NCI-H1436 treated with DMSO at 0.1 percent for 48 hours (cell line): ENCODE measurements at places on chromosomes 12 and 14.

GRCh38 chr14:72663956-72664650 is 229.8 kb downstream of the DPF3 start:
- no peak for DNase-seq

DNA sequence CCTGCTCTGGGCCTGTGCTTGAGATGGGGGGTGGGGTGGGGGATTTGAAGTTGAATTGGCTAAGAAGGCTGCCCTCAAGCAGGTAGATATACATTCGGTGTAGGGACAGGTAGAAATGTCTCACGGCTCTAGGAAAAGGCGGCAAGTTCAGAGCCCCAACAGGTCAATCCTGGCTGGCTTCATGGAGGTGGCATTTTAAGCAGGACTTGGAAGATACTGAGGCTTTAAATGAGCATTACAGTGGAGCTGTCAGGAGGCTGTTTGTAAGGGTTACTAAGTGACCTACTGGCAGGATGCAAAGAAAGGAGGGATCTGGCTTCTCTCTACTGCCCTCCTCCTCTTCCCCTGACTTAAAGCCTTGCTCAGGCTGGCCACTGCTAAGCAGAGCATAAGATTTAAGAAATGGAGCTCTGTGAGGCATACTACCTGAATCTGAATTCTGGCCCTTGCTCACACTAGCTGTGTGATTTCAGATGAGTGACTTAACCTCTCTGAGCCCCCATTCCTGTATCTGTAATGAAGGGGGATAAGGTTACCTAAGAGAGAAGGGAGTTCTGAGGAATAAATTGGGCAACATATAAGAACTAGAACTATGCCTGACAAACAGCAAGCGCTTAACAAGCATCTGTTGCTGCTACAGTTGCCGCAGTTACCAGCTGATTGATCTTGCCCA is 61.6 kb downstream of the SLC24A4 start:
- no peak for DNase-seq

- DNase-seq: no peak
Observed at GRCh38 chr14:22070119-22070982, 396.7 kb upstream of the OR4E1 start.

- no peak for DNase-seq
Observed at GRCh38 chr12:52398176-52398575, 8.0 kb downstream of the KRT82 start.

DNA sequence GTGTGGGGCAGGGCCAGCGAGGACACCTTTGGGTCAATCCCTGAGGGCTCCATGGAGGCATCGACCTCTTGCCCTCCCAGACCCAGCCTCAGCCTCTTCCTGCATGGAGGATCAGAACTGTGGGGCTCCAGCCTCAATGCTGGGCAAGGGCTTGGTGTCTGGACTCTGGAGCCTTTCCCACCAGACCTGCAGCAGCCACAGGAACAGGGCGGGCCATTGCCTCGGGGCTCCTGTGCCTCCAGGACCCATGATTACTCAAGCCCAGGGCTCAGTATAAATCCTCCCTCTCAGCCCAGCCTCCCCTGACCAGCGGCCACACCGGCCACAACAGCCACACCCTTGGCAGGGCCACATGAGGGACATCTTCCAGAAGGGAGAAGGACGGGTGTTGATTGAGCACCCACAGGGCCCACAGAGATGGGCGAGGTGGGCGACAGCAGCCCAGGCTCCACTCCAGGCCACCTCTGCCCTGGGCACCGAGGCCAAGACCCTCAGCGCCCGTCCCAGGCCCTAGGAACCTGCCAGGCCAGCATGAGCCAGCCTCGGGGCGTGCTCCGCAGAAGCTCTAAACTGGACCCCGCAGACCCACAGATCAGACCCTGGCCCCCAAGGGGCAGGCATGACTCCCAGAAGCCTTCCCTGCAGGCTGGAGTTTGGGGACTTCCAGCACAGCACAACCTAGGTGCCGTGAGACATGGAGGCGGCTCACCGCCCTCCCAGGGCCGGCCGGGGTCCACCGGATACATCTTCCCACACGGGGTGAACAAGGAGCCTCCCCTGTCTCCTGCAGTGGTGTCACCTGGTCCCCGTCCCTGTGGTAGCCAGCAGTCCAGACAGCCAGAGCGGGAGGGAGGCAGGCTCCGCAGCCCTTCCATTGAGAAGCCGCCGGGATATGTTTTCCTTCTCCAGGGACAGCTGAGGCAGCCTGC is 25.1 kb downstream of the NCOR2 start:
- DNase-seq: no peak
